Stomach (tissue), 19 donors: ENCODE measurements at places on chromosomes 2 and 18. TPM values are rescaled to one million over a fixed set of nuclear protein-coding genes. Genes with fewer than 3 reads are reported as not detected.

DNA sequence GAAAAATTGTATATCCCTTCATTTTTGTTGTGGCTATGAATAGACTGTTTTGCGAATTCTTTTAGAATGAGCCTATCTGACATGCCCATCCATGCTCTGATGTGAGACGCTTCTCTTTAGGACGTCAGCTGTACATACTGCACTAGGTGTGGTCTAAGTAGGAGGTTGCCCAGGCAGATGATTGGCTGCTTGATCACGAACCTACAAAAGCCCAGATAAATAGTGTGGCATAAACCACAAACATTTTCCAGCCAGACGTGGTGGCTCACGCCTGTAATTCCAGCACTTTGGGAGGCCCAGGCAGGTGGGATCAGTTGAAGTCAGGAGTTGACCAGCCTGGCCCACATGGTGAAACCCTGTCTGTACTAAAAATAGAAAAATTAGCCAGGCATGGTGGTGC, 251.8 kb downstream of the AGAP1 start:
- no peak for DNase-seq

GRCh38 chr2:239302808-239303557, 97.8 kb downstream of the HDAC4 start:
- DNase-seq = peak; percentile 22

DNA sequence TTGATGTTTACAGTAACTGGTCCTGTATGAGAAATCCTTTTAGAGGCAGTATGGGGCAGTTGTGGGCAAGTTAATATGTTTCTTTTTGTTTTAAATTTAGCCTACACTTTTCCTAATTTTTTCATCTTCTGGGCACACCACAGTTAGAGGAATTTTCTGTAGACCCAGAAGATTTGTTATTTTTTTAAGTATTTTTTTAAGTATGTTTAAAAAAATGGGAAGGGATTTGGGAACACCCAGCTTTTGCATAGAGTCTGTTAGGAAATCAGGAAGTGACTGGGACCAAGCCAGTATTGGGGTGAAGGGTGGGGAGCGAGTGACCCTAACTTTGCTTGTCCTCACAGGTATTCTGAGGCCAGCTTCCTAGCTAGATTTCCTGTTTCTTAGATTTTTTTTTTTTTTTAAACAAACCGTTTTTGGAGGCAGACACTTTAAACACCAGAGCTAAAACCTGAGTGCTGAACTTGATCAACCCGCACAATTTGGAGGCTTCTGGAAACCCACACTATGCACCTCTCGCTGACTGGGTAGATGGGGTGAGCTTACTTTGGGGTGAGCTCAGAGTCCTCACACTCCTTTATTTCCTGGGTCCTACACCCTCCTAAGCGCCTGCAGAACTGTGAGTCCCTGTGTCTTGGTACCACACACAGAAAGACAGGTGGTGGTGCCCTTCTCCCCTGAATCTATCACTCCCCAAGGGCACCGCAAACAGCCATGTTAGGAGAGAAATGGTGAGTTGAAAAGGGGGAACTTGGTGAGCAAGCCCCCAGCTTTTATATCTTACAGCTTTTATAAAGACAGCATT, 5.2 kb downstream of the GATA6 start:
- DNase-seq = no peak

GRCh38 chr18:11902522-11903292, 5.4 kb downstream of the MPPE1 start:
- no peak for DNase-seq

GRCh38 chr2:66344087-66344663, 90.8 kb upstream of the MEIS1 start:
- DNase-seq = no peak

DNA sequence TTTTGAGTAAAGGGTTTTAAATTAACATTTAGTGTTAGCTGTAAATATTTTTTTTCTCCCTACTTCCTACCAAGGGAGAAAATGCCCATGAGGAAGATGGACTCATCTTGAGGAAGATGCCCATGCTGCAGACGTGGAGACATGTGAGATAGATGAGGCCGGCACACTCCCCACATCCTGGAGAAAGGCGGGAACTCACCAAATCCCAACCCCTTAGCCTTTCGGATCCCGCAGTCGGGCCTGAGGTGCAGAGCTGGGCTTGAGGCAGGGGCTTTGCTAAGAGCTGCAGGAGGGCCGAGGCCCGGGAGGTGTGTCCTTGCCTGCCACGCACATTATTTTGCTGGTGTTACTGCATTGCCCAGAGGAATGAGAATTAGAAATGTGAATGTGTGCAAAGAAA, 137.9 kb downstream of the NAPG start:
- no peak for DNase-seq

DNA sequence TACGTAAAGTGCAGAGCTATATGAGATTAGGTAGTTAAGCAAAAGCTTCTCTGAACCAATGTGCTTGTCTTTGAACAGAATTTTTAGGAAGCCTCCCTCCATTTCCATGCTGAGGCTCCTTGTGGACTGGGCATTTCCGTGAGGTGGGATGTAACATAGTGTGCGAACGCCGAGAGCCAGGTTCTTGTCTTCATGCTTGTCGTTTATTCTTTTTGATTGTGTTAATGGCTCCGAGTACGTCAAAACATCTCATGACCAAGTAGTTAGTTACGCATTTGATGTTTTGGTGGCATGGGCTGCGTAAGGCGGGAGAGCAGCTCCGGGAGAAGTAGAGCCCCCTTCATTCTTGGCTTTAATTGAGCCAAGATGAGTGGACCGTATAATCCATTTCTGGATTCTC, 32.9 kb downstream of the DGKD start:
- no peak for DNase-seq

DNA sequence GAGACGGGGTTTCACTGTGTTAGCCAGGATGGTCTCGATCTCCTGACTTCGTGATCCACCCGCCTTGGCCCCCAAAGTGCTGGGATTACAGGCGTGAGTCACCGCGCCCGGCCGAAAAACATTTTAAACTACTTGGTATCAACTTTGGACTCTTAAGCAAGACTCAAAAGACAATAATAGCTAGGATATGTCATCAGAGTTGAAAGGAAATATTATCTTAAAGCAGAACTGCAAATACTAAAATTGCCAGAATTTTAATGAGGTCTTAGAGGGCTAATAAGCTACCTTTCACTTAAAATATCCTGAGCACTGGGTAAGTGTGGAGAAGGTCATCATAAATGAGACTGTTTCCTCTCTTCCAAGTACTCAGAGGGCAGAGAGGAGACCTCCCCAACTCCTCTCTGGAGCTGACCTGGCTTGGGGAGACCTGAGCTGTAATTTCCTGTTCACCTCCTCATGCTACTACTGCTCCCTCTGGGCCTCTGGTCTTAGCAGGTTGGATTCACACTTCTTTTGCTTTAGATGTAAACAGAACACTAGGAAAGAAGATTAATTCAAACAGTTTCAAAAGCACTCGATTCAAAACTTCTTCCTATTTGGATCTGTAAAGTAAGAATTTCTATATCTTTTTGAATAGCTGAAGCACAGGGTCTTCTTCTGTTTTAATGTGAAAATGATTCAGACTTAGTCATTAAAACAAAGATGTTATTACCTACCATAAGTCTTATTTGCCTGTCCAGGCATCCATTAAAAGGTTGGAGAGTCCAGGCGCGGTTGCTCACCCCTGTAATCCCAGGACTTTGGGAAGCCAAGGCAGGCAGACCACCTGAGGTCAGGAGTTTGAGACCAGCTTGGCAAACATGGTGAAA, 16.5 kb downstream of the CNRIP1 start:
- no peak for DNase-seq

DNA sequence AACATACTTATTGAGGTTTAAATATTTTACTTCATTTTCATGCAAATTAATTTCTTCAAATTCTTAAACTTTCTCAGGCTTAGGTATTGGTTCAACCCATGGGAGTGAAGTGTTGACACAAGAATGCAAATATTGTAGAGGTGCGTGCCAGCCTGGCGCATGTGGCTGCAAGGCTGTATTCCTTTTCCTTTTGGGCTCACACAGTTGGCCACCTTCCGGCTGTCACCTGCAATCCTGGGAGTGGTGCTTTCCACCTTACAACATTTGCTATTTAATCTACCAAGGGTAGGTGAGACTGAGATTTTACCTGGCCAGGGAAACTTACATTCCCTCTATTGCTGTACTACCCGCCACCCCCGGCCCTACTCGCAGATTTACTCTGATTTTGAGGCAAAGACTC, 141.1 kb downstream of the DCC start:
- peak; percentile 24 for DNase-seq

DNA sequence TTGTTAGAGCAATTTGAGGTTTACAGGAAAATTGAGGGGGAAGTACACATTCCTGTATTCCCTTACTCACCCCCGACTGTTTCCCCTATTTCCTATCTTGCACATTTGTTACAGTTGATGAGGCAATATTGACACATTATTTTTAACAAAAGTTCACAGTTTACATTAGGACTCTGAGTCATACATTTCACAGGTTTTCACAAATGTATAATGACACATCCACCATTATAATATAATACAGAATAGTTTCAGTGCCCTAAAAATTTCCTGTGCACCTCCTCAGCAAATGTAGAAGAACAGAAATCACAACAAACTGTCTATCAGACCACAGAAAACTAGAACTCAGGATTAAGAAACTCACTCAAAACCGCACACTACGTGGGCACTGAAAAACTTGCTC, 160.6 kb upstream of the RMP24 start:
- peak; percentile 29 for DNase-seq

DNA sequence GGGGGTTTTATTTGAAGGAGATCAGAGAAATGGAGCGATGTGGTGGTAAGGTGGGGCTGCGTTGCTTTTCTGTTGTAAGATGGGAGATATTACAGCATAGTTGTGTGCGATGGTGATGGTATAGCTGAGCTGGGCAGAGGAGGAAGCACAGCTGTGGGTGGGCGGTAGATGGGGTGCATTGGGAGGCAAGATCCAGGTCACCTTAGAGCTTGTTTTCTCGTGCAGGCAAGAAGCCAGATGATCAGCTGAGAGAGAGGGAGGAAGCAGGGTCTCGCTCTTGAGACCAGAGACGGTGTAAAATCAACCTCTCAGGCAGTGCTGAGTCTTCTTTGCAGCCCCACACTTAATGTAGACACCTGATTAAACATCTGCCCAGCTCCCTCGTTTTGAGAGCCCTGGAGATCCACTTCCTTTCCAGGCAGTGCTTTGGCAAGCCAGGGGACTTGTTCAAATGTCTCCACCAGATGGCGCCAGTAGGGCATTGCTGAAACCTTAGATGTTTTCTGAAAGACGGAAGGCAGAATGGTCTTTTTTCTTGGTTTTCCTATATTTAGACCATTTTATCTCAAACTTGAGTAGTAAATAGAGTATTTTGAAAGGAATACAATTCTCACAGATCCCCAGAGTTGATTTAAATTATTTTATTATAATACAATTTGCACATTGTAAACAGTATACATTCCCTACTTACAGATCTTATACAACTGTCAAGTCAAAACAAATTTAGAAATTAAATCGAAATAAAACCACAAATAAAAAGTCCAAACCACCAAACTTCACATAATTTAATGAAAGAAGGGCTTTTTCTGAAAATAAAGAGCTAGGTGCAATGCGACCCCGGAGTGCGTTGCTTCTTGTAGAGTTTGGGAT, 21.1 kb upstream of the LYPD6B start:
- peak; percentile 86 for DNase-seq

- peak; percentile 35 for DNase-seq
Observed at GRCh38 chr2:119771331-119771730, 11.6 kb downstream of the PTPN4 start.

GRCh38 chr2:227503433-227504406, 31.8 kb downstream of the AGFG1 start:
- peak; percentile 36 for DNase-seq

GRCh38 chr18:11990539-11990938, 9.2 kb downstream of the IMPA2 start:
- DNase-seq = no peak

GRCh38 chr18:4203568-4204437, 251.3 kb downstream of the DLGAP1 start:
- DNase-seq = no peak

GRCh38 chr2:11552260-11552638, 18.4 kb downstream of the GREB1 start:
- no peak for DNase-seq

- no peak for DNase-seq
Observed at GRCh38 chr2:129281791-129282530, 697.5 kb upstream of the RAB6C start.

DNA sequence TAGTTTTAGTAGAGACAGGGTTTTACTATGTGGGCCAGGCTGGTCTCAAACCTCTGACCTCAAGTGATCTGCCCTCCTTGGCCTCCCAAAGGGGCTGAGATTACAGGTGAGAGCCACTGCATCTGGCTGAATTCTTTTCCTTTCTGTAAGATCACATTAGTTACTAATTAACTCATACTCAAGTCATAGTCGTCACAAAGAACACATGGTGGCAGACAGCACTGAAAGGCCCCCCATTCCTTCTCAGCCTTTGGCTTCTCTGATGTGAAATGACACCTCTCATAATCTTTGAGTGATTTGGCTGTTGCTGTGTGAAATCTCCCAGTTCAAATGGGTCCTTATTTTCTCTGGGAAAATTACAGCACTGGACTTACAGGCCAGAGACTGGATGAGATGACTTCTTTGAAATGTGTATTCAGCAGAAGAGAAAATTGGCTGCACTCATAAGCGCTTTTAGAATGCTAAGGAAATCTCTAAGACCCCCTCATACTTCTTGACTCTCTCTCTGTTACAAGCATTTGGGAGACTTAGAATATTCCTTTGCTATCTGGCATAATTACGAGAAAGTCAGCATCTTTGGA, 764.8 kb downstream of the RNF144A start:
- DNase-seq = no peak

DNA sequence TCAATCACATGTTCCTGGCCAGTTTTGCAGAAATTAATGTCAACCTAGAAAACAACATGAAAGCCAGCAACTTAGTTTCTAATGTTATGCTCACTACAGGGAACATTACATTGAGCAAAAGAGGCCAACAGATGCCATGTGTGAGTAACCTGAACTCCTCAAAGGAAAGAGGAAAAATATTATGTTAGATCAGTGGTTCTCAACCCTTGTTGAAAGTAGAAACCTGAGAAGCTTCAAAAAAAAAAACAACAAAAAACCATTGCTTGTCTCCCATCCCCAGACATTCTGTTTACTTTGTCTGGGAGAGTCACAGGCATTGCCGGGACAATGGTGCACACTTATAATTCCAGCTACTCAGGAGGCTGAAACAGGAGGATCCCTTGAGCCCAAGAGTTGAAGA, 57.7 kb downstream of the METTL4 start:
- DNase-seq = no peak

The NEU2 gene
- not detected for total RNA-seq

The WIPF1 gene
- total RNA-seq = 28.3 TPM

The RUFY4 gene
- not detected for total RNA-seq

The TBR1 gene
- total RNA-seq = not detected

The REG3A gene
- 9.8 TPM for total RNA-seq

The SOX11 gene
- total RNA-seq = not detected

The LOXHD1 gene
- not detected for total RNA-seq

The VSNL1 gene
- total RNA-seq = not detected

The ABCB11 gene
- total RNA-seq = 0.58 TPM

The CD8A gene
- total RNA-seq = 1.3 TPM

The SLC16A14 gene
- total RNA-seq = 0.45 TPM

The GALR1 gene
- total RNA-seq = 1.8 TPM

The NPHP1 gene
- 0.58 TPM for total RNA-seq

The LRATD1 gene
- 11.2 TPM for total RNA-seq

The CYS1 gene
- 3.5 TPM for total RNA-seq

The DSG4 gene
- not detected for total RNA-seq

The XIRP2 gene
- total RNA-seq = not detected

The MEIS1 gene
- total RNA-seq = 159 TPM
